Activated B cell treated with CpG ODN at 0.5 μM for 24 hours (primary cell): ENCODE measurements at places on chromosomes 3 and 15. TPM values are rescaled to one million over a fixed set of nuclear protein-coding genes. Genes with fewer than 3 reads are reported as not detected.

- no peaks in the 10 kb centered on the region for H3K27me3 ChIP-seq
- peaks cover 4% of the 10 kb centered on the region for H3K4me1 ChIP-seq
- no peak for DNase-seq
- no peak overlapping the region for H3K4me3 ChIP-seq
- no peaks in the 10 kb centered on the region for H3K36me3 ChIP-seq
These were observed 38.4 kb downstream of the RBMS3 start for GRCh38 chr3:29319262-29319661.

The PAQR9 gene
- total RNA-seq = not detected in 2 replicates

- H3K36me3 ChIP-seq = no peaks in the 10 kb centered on the region
- DNase-seq = no peak
- peaks cover 11% of the 10 kb centered on the region for H3K27me3 ChIP-seq
- no peaks in the 10 kb centered on the region for H3K4me1 ChIP-seq
- H3K4me3 ChIP-seq = no peak overlapping the region
These were observed 87.5 kb upstream of the LINGO1 start for GRCh38 chr15:77720173-77720572.

DNA sequence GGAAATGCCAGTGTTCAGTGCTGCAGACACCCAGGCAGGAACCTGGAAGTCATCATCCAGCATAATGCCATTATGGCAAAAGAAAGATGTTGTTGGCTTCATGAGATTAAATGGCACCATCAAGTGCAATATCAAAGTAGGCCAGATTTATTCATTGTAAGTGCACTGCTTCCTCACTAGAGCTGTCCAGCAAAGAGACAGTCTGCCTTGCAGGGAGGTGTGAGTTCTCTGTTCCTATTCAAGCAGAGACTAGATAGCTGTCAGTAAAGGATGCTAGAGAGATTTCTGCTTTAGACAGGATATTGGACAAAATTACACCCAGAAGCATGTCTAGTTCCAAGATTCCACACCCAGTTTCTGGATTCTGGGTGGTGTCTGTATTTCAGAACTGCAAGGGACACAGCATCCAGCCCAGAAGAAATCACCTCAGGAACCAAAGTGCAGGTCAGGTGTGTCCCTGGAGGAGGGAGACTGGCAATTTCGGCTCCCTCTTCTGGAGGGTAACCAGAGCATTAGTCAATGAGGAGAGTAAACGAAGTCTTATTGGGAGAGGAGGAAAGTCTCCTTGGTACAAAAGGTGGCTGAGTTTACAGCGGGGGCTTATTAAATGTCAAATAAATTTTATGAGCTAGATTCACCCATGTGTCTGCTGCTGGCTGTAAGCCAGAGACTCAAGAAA, 377.3 kb downstream of the EPHB1 start:
- H3K27me3 ChIP-seq = no peaks in the 10 kb centered on the region
- no peaks in the 10 kb centered on the region for H3K4me1 ChIP-seq
- H3K4me3 ChIP-seq = no peak overlapping the region
- H3K36me3 ChIP-seq = no peaks in the 10 kb centered on the region
- H3K27ac ChIP-seq = no peak overlapping the region
- DNase-seq = no peak

The CAV3 gene
- not detected in 2 replicates for total RNA-seq

GRCh38 chr15:63166219-63166618, 8.9 kb upstream of the RPS27L start:
- H3K27ac ChIP-seq = no peak overlapping the region
- no peaks in the 10 kb centered on the region for H3K27me3 ChIP-seq

DNA sequence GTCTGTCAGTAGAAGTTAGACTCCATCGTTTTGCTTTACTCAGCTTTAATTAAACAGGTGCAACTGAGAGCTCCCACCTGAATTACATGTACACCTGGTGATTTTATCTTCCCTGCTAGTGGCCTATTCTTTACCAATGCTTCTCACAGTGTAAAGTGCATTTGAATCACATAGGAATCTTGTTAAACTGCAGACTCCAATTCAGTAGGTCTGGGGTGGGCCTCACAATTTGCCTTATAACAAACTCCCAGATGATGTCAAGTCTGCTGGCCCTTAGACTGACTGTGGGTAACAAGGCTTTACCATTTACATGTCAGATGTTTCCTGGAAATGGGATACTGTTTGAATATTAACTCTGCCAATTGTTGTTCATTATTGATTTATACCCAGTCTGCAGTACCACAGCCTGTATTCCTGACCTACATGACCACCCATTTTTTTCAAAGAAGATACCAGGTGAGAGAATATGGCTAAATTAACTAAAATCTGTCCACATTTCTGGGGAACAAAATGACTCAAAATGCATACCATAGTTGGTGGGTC, 37.2 kb downstream of the CMSS1 start:
- H3K36me3 ChIP-seq = no peaks in the 10 kb centered on the region
- DNase-seq = no peak
- no peak overlapping the region for H3K4me3 ChIP-seq
- no peak overlapping the region for H3K27ac ChIP-seq

GRCh38 chr3:16587681-16588060, 17.6 kb downstream of the DAZL start:
- peaks cover 15% of the 10 kb centered on the region for H3K4me1 ChIP-seq
- no peak overlapping the region for H3K4me3 ChIP-seq
- no peak overlapping the region for H3K27ac ChIP-seq
- H3K27me3 ChIP-seq = no peaks in the 10 kb centered on the region
- H3K36me3 ChIP-seq = no peaks in the 10 kb centered on the region
- DNase-seq = no peak

The TEX55 gene
- not detected in 2 replicates for total RNA-seq

DNA sequence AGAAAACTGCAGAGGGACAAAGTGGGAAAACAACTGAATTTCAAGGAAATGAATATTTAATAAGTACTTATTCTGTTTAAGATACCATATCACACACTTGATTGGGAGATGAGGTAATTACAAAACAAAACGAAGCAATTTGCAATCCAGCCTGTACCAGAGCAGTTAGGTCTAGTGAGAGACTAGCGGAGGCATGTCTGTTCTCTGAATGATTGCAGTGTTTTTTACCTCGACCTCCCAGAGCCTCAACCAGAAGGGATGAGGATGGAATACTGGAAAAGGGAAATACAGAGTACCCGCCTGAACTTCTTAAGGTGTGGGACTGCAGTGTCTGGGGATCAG, 59.5 kb downstream of the PIK3CB start:
- no peak overlapping the region for H3K4me3 ChIP-seq
- no peaks in the 10 kb centered on the region for H3K4me1 ChIP-seq
- H3K27me3 ChIP-seq = no peaks in the 10 kb centered on the region
- no peak overlapping the region for H3K27ac ChIP-seq
- no peak for DNase-seq

The ANKRD34C gene
- not detected in 2 replicates for total RNA-seq

The CERS3 gene
- total RNA-seq = 0.13 and 0.49 TPM in 2 replicates

The ZNF662 gene
- total RNA-seq = 0.42 and 0.64 TPM in 2 replicates

DNA sequence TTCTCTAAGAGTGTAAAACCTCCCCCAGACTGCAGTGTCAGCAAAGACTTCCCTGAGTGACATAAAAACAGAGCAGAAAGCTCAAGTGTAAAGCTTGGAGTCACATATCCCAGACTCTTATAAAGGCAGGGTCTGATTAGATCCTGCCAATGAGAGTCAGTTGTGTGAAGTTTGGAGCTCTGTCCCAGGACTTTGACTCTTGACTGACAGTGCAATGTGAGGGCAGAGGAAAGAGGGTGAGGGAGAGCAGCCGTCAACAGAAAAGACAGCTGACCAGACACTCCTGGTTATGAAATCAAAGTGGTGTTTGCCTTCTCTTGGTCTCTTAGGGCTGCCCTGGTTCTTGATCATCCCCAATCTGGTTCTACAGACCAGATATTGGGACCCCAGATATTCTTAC, 393.2 kb downstream of the ERC2 start:
- no peak overlapping the region for H3K27ac ChIP-seq
- H3K4me1 ChIP-seq = no peaks in the 10 kb centered on the region
- H3K4me3 ChIP-seq = no peak overlapping the region
- H3K27me3 ChIP-seq = peaks cover 3% of the 10 kb centered on the region
- no peak for DNase-seq

The CD200R1 gene
- 3.3 and 4.1 TPM in 2 replicates for total RNA-seq

DNA sequence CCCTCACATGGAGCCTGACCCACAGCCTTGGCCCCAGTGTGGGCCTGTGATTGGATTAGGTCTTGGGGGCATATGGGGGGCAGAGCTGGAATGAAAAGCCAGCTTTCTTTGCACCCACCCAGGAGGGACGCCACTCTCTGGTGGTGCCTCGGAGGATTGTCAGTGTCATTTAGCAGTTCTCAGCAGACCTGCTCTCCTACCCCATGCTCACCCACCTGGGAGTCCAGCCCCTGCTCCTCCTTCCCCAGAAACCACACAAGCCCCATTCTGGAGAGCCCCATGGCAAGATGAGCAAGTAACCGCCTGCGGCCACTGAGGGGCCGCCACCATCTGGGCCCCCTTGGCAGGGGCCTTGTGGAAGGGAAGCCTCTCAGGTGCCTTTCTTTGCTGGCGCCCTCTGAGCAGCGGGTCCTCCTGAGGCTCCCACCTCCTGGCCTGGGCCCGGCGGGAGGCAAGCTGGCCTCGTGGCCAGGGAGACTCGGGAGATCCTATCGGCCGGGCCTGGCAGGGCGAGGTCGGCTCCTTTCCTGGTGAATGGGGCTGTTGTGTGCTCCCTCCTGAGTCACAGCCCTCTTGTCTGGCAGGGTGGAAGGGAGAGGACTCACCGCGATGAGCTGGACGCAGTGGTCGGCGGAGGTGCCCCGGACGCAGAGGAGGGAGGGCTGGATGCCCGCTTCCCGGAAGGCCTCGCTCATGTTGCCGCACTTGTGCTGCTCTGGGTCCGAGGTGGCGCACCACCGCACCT, 2.3 kb downstream of the MELTF start:
- no peak overlapping the region for H3K4me3 ChIP-seq
- H3K27me3 ChIP-seq = peaks cover 25% of the 10 kb centered on the region
- no peak for DNase-seq
- no peaks in the 10 kb centered on the region for H3K36me3 ChIP-seq
- peaks cover 46% of the 10 kb centered on the region for H3K4me1 ChIP-seq

The CHRM5 gene
- not detected in 2 replicates for total RNA-seq

The CD200 gene
- total RNA-seq = 19.0 and 19.4 TPM in 2 replicates

- H3K27ac ChIP-seq = no peak overlapping the region
- no peaks in the 10 kb centered on the region for H3K27me3 ChIP-seq
- no peaks in the 10 kb centered on the region for H3K36me3 ChIP-seq
- H3K4me3 ChIP-seq = no peak overlapping the region
- no peak for DNase-seq
- H3K4me1 ChIP-seq = no peaks in the 10 kb centered on the region
These were observed 476.0 kb downstream of the MFSD1 start for GRCh38 chr3:159277814-159278213.

DNA sequence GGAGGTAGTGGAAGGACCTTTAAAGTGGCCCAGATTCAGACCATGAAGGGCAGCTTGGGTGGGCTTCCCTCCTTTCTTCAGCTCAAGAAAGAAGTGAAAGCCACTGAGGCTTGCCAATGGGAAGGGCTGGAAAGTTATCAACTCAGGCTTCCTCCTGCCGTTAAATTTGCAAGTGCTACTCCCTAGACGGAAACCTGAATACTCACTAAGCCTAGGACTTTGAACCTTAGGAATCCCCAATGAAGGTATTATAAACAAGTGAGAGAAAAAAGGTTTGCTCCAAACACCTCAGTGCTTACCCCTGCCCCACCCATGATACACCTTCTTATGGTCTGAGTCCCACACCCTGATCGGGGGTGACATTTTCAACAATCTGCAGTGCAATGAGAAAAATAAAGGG, 396.4 kb downstream of the SHQ1 start:
- peaks cover 8% of the 10 kb centered on the region for H3K4me1 ChIP-seq
- H3K27ac ChIP-seq = no peak overlapping the region
- no peak for DNase-seq
- no peak overlapping the region for H3K4me3 ChIP-seq
- no peaks in the 10 kb centered on the region for H3K36me3 ChIP-seq
- H3K27me3 ChIP-seq = peaks cover 28% of the 10 kb centered on the region

GRCh38 chr3:152438181-152438580, 169.5 kb downstream of the MBNL1 start:
- peaks cover 73% of the 10 kb centered on the region for H3K36me3 ChIP-seq
- no peak overlapping the region for H3K27ac ChIP-seq
- H3K4me1 ChIP-seq = peaks cover 78% of the 10 kb centered on the region
- no peak for DNase-seq

DNA sequence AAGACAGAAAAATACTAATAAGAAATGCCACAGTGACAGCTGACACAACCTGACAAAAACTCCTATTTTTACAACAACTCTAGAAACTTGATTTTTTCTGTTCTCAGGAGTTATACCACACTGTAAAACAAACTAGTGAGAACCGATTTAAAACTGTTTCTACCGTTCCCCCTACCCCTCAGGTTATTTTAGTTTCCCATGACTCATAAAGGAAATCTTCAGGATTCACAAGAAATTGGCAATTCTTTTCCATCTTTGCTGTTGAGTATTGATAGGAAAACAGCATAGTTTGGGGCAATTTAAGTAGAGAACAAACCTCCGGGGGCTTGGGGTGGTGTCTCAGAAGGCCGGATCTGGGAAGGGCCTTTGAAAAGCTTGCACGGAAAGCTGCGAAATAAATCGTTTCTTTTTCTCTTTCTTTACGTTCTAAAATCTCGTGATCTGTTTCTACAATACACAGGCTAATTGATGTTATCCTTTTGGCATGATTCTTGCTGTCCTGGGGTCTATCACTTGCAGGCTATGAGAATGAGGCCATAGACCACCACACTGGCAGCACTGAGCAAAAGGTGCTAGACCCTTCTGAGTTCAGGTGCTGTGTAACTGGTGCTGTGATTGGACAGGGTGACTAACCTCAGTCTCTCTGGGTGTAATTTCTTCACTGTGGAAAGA, 89.3 kb downstream of the LPP start:
- peak overlapping the region; percentile 89 for H3K27ac ChIP-seq
- no peak for DNase-seq
- peak overlapping the region; percentile 64 for H3K4me3 ChIP-seq
- H3K36me3 ChIP-seq = no peaks in the 10 kb centered on the region

- DNase-seq = no peak
- no peaks in the 10 kb centered on the region for H3K36me3 ChIP-seq
- H3K4me3 ChIP-seq = no peak overlapping the region
- H3K27me3 ChIP-seq = no peaks in the 10 kb centered on the region
- H3K27ac ChIP-seq = no peak overlapping the region
These were observed 247.5 kb downstream of the CDIN1 start for GRCh38 chr15:36826948-36827347.

- no peak overlapping the region for H3K27ac ChIP-seq
- H3K4me3 ChIP-seq = no peak overlapping the region
- H3K36me3 ChIP-seq = peaks cover 16% of the 10 kb centered on the region
- H3K4me1 ChIP-seq = peaks cover 21% of the 10 kb centered on the region
These were observed 3.9 kb upstream of the IREB2 start for GRCh38 chr15:78434134-78434533.

- H3K4me3 ChIP-seq = no peak overlapping the region
- no peaks in the 10 kb centered on the region for H3K36me3 ChIP-seq
- no peaks in the 10 kb centered on the region for H3K4me1 ChIP-seq
- H3K27ac ChIP-seq = no peak overlapping the region
- no peak for DNase-seq
These were observed 61.6 kb upstream of the CTNNB1 start for GRCh38 chr3:41137686-41138111.

The ZIC1 gene
- total RNA-seq = not detected in 2 replicates

The BOC gene
- total RNA-seq = 0.33 and 0.91 TPM in 2 replicates

GRCh38 chr3:149575213-149575960, 82.4 kb downstream of the WWTR1 start:
- DNase-seq = no peak
- no peak overlapping the region for H3K27ac ChIP-seq
- H3K36me3 ChIP-seq = no peaks in the 10 kb centered on the region

- H3K27me3 ChIP-seq = no peaks in the 10 kb centered on the region
- no peaks in the 10 kb centered on the region for H3K36me3 ChIP-seq
- H3K27ac ChIP-seq = no peak overlapping the region
- no peaks in the 10 kb centered on the region for H3K4me1 ChIP-seq
These were observed 56.3 kb downstream of the TNFAIP8L3 start for GRCh38 chr15:51038162-51038973.

The ATP13A5 gene
- not detected in 2 replicates for total RNA-seq
